Fibroblast of gingiva (primary cell): ENCODE measurements at places on chromosomes 1 and 21.
A peak's percentile ranks its signal among the peaks of the same experiment; 100 is the strongest.

GRCh38 chr1:54312796-54313316 is 93.3 kb downstream of the SSBP3 start:
- DNase-seq: peak; percentile 51

GRCh38 chr1:234776256-234776875 is 166.4 kb upstream of the IRF2BP2 start:
- DNase-seq: peak; percentile 31

- DNase-seq: no peak
Observed at GRCh38 chr1:199399996-199400724, 627.4 kb upstream of the NR5A2 start.

DNA sequence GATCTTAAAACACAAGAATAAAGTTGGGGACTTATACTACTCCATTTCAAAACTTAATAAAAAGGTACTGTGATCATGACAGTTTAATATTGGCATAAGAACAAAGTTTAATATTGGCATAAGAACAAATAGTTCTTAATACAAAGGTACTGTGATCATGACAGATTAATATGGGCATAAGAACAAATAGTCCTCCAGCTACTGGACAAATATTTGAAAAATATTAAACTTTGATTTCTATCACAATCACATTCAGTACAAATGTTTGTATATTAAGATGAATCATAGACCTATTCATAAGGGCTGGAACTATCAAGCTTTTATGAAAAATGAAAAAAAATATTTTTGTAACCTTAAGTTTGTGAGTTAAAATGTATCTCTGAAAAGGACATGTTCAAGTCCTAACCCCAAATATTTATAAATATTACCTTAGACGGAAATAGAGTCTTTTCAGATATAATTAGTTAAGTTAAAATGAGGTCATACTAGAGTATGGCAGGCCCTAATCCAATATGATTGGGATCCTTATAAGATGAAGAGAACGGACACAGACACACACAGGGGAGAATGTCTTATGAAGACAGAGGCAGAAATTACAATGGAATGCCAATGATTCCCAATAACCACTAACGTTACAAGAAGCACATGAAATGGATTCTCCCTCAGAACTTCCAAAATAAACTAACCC is 79.1 kb upstream of the RGS1 start:
- DNase-seq: no peak

GRCh38 chr1:167474191-167474641 is 44.1 kb downstream of the CD247 start:
- no peak for DNase-seq

DNA sequence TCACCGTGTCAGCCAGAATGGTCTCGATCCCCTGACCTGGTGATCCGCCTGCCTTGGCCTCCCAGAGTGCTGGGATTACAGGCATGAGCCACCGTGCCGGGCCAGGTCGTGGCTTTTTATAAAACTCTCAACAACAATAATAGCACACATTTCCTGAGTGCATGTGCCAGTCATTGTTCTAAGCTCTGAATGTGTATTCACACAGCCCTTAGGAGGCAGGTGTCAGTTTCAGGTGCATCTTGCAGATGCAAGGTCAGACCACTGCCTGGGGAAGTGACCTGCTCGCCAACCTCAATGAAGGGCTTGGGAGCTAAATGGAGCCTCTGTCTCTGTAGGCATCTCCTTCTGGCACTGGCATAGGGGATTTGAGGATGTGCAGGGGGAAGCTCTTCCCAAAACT is 1.6 kb upstream of the LEFTY2 start:
- no peak for DNase-seq

- DNase-seq: peak; percentile 51
Observed at GRCh38 chr1:220483700-220484099, 44.2 kb upstream of the MARK1 start.

GRCh38 chr1:17671741-17672140 is 83.4 kb upstream of the ACTL8 start:
- no peak for DNase-seq
